ENCODE measurements at places on chromosomes 4 and X.
A peak's percentile ranks its signal among the peaks of the same experiment; 100 is the strongest.

DNA sequence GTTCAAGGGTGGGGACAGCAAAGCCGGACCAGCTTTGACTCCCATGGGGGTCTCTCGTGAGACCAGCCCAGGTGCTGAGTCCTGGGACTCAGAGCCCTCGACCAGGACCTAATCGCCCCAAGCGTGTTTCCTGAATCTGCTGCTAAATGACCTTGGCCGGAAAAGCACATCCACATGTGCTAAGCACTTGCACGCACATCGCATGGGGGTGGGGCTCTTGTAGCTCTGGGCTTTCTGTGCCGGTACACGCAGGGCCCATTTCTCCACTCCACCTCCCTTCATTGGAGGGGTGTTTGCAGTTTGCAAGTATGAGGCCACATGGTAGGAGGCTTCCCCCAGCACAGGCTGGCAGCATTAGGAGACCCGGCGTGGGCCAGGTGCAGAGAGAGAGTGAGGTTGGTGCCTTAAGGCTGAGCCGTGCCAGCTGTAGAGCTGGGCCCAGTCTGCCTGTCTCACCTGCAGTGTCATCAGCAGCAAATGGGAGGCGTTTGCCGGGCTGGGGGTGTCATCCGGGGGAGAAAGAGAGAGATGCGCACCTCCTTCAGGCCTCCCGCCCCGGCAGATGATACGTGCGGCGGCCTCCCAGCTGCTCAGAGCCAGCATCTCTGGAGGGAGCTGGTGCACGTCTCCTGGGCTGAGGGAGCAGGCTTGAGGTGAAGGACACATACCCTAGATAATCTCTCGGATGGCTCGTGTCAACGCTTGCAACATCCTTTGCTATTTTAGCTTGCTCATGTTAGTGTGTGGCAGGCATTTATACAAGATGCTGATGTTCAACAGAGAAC is 45.2 kb upstream of the CLCN4 start:
- peak; percentile 32 for DNase-seq

DNA sequence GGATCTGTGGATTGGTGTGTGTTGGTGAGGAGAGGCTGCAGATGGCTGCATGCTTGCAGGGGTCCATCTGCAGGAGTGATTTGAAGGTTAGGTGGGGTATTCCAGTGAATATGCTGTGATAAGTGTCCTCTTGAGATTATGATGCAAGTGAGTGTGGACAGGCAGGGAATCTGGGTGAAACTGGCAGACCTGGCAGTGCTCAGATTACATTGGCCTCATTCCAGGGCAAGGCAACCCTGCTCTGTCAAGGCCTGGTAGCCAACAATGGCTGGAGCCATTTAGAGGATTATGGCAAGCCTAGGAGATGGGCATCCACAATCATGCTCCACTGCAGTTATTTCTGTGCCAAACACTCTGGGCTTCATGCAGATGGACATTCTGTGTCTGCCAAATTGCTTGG is 113.9 kb downstream of the RTL3 start:
- DNase-seq = no peak

GRCh38 chr4:74370912-74371311 is 6.0 kb downstream of the EREG start:
- DNase-seq = peak; percentile 46

DNA sequence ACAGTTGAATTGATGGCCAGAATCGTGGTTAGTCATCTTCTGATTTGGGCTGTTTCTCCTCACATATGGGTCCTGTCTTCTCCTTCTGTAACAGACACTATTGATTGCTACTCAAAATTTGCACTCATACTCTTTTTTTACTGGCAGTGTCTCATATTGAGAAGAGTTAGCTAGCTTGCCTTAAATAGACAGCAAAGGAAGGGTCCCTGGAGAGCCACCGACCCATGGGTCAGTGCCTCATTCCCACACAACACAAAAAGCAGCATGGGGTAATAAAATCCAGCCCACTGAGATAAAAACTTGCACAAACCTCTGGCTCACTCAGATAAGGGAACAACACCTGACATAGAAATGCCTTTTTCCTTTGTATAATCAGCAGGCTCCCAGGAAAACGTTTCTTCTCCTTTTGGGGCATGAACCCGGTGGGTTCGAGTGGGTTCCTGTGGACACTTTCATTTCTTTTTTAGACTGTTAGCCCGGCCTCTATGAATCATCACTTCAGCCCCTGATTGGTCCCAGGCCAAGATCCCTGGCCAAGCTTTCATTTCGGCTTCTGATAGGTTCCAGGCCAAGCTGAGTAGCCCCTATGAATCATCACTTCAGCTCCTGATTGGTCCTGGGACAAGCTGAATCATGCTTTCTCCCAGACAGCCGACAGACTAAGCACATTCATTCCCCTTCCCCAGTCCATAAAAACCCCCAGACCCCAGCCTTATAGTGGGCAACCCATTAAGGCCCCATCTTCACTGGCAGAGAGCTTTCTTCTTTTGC is 408.1 kb downstream of the DCAF12L2 start:
- DNase-seq = no peak

- no peak for DNase-seq
These were observed 84.2 kb downstream of the NPNT start for GRCh38 chr4:105979506-105979905.

GRCh38 chr4:140018931-140019618 is 134.9 kb downstream of the MAML3 start:
- DNase-seq = no peak

DNA sequence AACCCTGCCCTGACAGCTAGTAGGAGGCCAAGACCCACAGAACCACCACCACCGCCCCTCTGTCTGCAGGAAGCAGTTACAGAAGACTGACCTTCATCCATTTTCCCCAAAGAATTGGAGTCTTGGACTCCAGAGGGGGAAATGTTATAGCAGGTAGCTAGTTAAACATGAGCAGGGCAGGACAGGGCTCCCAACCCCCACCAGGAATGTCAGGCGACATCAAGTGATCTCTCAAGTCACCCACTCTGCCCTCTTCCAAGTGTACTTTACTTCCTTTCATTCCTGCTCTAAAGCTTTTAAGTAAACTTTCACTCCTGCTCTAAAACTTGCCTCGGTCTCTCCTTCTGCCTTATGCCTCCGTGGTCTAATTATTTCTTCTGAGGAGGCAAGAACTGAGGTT is 17.1 kb upstream of the AADAT start:
- DNase-seq = no peak

Data from AG08395 (cell line).